Activated naive CD4-positive, alpha-beta T cell treated with anti-CD3 and anti-CD28 coated beads, Interleukin-2, amount 50 U/mL, for 16 hours (primary cell): ENCODE measurements at places on chromosomes 3 and 15.

GRCh38 chr3:141249041-141249440, 17.4 kb downstream of the PXYLP1 start:
- DNase-seq, result no peak

DNA sequence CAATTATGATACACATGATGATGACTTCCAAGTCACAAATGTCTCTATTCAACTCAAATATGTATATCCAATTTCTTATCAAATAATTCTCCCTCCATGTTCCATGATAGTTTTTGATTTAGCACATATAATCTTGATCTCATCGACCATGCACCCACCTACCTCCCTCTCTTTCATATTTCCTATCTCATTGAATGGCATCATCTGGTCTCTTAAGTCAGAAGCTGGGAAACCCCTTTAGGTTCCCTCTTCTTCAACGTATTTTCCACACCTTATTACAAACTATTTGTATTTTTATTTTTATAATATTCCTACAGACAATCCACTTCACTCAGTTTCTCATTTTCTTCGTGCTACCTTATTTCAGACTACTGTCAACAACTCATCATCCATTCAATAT, 56.9 kb upstream of the DPH6 start:
- no peak for DNase-seq

DNA sequence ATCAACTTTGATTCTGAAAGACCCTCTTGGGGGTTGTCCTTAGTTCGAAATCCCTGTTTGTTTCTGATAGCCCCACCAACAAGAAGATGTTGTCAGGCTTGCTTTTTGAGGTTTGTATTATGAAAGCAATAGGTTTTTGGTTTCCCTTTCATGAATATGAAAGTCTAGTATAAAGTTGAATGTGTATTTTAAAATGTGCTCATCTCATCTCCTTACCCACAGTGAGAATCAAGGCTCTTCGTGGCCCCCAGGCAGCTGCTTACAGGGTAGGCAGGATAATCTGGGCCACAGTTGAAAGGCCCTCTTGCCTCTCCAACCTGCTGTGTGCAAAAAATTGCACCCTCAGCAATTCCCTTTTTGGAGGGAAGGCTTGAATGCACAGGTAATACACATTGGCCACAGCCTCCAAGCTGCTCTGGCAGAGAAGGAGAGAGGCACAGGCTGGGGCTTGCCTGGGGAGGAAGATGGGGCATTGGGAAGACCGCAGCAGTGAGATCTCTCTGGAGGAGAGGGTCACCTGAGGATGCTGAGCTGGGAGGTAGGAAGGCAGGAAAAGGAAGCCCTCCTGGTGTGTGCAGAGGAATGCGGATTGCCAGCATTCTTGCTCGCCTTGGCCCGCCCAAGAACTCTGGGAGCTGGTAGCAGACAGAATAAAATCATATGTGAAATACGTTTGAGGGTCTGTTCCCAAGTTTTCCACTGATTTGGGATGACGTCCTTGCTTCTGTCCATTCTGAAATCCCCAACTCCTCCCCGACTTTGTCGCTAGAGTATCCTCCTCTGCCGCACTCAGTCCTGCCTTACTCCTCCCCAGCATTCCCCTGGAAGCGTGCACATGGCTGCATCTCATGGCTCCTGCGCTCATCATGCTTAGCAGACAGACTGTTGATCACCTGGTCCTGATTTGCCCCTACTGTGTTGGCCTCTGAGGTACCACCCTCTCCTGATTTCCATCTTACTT, 196.4 kb downstream of the RPLP1 start:
- DNase-seq, result no peak

DNA sequence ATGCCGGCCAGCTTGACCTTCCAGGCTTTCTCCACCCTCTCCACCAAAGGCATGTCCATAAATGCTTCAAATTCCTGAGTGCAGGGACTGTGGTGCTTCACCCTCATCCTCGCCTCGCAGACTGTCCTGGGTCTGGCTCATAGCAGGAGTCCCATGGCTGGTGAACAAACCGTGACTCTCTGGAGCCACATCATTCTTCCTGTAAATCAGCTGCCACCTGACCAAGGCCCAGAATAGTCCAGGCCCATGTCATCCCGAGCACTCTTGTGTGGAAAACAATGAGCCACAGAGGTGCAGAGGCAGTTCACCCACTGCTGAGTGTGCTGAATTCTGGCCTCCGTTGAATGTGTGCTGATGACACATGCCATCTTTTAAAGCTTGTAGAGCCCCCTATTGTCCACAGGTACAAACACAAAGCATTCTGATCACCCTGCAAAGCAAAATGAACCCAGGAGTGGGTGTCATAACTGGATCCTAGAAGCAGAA, 68.6 kb downstream of the ABHD5 start:
- no peak for DNase-seq

DNA sequence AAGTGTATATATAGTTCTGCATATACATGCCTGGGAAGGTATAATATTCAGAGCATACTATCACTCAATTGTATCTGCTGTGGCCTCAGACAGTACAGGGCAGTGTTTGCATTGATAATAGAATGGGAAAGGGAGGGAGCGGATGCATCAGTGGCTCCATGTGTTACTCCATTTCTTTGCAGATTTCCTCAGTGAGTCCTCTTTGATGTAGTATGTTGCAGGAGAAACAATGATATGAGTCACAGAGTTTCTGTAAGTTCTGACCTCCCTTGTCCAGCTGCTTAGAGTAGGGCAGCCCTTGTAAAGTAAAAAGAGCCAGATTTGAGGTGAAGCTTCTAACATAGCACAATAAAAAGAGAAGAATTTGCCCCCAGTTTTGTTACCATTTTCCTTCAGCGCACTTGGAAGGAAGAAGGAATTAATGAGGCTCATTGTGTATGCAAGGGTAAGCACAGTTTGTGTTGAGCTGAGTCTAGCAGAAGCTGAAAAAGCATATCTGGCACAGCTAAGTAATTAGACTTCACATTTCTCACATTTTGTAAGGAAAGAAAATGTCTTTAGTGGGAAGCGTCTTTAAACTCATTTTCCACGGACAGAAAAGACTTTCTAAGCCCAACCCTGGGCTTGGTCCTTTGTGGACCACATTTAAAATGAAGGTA, 555.8 kb upstream of the IL12A start:
- no peak for DNase-seq
